ENCODE measurements at places on chromosomes 1 and 21. TPM values are rescaled to one million over a fixed set of nuclear protein-coding genes. Genes with fewer than 3 reads are reported as not detected.
A peak's percentile ranks its signal among the peaks of the same experiment; 100 is the strongest.

GRCh38 chr1:160558660-160559380 lies 20.5 kb downstream of the CD84 start:
- no peaks in the 10 kb centered on the region for H3K36me3 ChIP-seq
- H3K27me3 ChIP-seq, result no peaks in the 10 kb centered on the region
- peaks cover 5% of the 10 kb centered on the region for H3K4me1 ChIP-seq
- H3K4me3 ChIP-seq, result no peak overlapping the region
- DNase-seq, result no peak

DNA sequence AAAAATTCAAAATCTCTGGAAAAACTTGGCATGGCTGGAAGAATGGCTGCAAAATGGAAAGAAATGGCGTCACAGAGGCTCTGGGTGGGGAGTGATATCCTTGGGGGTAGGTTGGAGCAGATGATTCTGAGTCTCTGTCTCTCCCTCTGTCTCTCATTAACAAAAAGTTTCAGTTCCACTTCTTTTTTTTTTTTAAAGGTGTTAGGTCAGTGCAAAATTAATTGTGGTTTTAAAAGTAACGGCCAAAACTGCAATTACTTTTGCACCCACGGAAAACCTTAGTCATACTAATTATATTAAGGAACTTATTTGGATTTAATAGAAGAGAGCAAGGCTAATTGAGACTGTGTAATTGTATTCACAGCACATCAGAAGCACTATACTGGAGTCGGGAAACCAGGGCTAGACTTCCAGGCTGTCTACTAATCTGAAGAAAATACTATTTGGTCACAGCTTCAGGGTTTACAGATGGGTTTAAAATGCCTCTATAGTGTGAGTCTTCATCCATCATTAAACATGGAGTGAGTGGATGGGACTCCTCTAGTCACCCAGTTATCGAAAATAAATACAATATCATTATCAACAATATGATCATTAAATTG lies 289.1 kb upstream of the PLD5 start:
- no peaks in the 10 kb centered on the region for H3K27me3 ChIP-seq
- H3K4me3 ChIP-seq, result no peak overlapping the region
- no peak overlapping the region for H3K27ac ChIP-seq

- H3K36me3 ChIP-seq, result peaks cover 19% of the 10 kb centered on the region
- H3K27ac ChIP-seq, result peak within 1 kb of the TSS; percentile 92
- peaks cover 33% of the 10 kb centered on the region for H3K4me1 ChIP-seq
- DNase-seq, result peak; percentile 60
Observed at GRCh38 chr1:1232208-1232795, at the start of gene B3GALT6. TSS of gene B3GALT6 (plus strand) at chr1:1232237. CDS start at chr1:1232279, 42 bp downstream.

GRCh38 chr1:43942411-43942810 lies 4.3 kb upstream of the IPO13 start:
- no peak for DNase-seq
- H3K4me3 ChIP-seq, result no peak overlapping the region
- H3K36me3 ChIP-seq, result no peaks in the 10 kb centered on the region
- H3K27me3 ChIP-seq, result no peaks in the 10 kb centered on the region

DNA sequence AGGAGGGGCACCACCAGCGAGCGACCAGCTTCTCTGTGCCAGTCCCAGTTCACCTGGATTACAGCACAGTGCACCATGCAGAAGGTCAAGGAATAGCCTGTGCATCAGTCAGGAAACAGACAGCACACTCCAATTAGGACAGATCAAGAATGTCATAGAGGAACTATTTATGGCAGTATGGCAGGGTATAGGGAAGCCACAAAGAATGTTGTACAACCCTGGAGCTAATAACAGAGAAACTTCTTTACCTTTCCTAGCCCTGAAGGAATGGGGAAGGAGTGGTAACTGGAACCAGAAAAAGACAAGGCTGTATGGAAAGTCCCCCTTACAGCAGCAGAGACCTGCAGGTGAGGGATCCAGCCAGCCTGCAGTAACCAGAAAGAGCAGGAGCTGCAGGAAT lies 87.8 kb upstream of the USP24 start:
- no peak for DNase-seq
- no peaks in the 10 kb centered on the region for H3K36me3 ChIP-seq
- no peak overlapping the region for H3K27ac ChIP-seq
- no peaks in the 10 kb centered on the region for H3K27me3 ChIP-seq
- H3K4me1 ChIP-seq, result no peaks in the 10 kb centered on the region

DNA sequence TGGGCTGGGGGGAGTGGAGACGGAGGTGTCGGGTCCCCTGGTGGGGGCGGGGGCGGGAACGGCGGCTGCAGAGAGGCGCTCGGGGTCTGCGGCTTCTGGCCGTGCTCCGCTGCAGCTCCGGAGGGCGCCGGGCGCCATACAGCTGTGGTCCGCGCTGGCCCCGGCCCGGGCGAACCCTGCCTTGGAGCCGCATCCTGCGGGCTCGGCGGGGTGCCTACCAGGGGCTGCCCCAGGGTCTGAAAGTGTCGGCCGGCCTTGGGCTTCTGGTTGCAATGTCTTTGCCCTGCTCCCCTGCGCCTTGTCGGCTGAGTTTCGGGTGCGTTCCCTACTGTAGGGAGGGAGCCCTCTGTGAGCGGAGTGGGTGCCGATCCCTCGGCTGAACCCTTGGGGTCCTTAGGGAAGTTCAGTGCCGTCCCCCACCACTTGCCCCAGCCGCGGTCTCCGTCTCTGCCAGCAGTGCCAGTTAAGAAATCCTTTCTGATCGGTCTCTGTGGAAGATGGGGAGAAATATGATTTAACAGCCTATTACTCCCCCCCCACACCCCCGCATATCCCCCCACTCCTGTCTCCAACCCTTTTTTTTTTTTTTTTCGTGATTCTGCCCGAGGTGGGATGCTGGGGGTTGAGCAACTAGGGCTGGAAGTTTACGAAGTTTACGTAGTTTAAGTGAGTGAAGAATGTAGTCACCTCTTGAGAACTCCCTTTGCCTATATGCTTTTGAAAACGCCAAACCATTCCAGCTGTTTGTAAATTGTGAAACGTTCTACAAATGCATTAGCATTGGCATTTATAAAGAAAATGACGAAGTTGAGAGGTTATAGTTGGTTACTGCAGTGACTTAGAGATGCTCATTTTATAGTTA lies 588 bp downstream of the NEXN start:
- no peaks in the 10 kb centered on the region for H3K36me3 ChIP-seq
- DNase-seq, result peak; percentile 55
- H3K4me1 ChIP-seq, result peaks cover 4% of the 10 kb centered on the region

Gene SELE
- total RNA-seq, result 0.38 TPM

DNA sequence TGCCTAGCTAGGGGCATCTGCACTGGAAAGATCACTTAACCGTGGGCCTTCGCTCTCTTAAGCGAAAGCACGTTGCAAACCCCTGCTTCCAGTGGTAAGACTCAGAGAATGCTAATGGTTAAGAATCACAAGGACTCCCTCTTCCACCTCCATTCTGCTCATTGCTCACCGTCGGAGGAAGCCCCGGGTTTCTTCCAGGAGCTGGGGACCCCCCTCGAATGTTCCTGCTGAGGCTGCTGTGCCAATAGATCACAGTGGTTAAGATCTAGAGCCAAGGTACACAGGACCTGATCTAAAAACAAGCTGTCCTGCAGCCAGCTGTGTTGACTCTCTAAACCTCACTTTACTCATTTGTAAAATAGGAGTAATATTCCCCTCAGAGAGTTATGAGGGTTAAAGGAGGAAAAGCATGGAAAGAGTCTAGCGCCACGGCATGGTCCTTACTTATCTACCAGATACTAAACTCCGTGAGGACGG lies 765 bp downstream of the VAMP3 start:
- no peaks in the 10 kb centered on the region for H3K27me3 ChIP-seq
- H3K27ac ChIP-seq, result peak overlapping the region; percentile 97
- H3K4me1 ChIP-seq, result peaks cover 28% of the 10 kb centered on the region
- no peak for DNase-seq

DNA sequence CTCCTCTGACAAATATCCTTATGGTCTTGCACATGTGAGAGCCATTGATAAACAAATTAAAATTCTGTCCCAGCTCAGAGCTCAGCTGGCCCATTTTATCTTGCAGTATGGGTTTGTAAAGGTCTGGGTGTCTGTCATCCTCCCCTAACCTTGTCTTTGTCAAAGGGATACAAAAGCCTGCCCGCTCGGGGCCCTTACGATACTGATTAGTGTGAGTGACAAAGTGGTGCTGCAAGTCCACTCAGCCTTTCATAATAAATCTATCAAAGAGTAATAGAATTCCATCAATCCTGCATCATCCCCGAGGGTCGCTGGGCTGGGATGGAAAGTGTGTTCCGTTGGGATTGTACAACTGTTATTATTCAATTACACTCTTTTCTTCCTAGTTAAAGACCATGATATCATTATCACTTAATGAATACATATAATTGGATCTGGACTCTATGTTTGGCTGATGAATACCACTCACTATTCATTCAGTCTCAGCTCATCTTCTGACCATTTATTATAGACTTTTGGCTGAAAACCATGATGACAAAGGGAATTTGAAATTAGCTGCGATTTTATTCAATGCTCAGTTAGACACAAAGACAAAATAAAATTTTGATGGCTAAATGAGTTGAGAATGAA lies 122.5 kb upstream of the FOXD3 start:
- no peak for DNase-seq
- no peaks in the 10 kb centered on the region for H3K27me3 ChIP-seq
- no peaks in the 10 kb centered on the region for H3K4me1 ChIP-seq
- no peak overlapping the region for H3K27ac ChIP-seq

GRCh38 chr1:208066583-208066982 lies 155.7 kb upstream of the CD34 start:
- no peak overlapping the region for H3K27ac ChIP-seq
- DNase-seq, result no peak
- no peak overlapping the region for H3K4me3 ChIP-seq
- peaks cover 82% of the 10 kb centered on the region for H3K36me3 ChIP-seq
- no peaks in the 10 kb centered on the region for H3K27me3 ChIP-seq

DNA sequence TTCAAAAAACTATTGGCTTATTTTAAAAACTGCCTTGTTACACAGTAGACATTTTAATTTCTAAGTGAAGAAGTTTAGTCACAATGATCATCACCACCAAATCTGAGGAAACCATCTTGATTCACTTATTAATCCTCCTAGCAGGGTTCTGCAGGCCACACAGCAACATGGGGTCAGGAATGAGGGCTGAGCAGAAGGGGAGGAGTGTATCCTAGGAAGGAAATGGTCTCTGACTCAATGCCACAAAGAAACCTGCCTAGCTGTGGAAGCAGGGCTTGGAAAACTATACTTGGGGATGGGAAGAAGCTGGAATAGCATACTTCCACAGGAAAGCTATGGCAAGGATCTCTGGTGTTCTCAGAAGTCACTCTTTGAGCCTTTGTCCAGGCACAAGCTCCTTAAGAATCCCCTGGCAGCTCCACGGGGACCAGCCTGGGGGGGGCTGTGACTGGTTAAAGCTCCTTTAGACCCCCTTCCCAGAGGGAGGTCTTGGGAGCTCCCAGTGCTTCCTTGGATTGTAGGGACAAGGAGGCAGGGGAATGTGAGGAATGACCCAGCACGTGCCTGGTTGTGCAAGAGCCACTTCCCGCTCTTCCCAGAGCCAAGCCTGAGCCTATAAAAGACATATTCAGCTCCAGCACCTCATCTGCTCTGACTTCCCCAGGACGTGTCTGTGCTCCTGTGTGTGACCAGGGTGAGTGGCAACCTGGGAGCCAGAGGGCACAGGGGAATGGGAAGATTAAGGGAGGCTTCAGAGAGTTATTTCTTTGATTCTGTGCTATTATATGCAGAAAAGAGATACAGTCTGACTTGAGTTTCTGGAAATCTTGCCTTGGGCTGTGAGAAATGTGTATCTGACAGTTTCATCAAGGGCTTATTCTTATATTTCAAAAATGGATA lies at the start of gene LCE2A:
Gene LCE2A (plus strand): TSS at position 645 of the 900 bp plus-strand sequence. CDS start 557 bp downstream, outside the sequence.
- no peaks in the 10 kb centered on the region for H3K4me1 ChIP-seq
- no peaks in the 10 kb centered on the region for H3K27me3 ChIP-seq
- H3K4me3 ChIP-seq, result no peak within 1 kb of the TSS
- H3K27ac ChIP-seq, result no peak within 1 kb of the TSS
- DNase-seq, result no peak

Gene CLDN17
- total RNA-seq, result not detected

Data from lower lobe of right lung (tissue), 2 donors.